Hindlimb muscle (tissue), 1 donor: ENCODE measurements at places on chromosomes 13 and 19.
A peak's percentile ranks its signal among the peaks of the same experiment; 100 is the strongest.

- DNase-seq, result no peak
Observed at GRCh38 chr13:98752467-98753290, at the start of gene SLC15A1. Gene SLC15A1, minus strand, starts transcription at chr13:98752672. Its CDS starts 74 bp downstream, at chr13:98752598.

- no peak for DNase-seq
Observed at GRCh38 chr13:99371956-99372355, 64.8 kb upstream of the GPR183 start.

DNA sequence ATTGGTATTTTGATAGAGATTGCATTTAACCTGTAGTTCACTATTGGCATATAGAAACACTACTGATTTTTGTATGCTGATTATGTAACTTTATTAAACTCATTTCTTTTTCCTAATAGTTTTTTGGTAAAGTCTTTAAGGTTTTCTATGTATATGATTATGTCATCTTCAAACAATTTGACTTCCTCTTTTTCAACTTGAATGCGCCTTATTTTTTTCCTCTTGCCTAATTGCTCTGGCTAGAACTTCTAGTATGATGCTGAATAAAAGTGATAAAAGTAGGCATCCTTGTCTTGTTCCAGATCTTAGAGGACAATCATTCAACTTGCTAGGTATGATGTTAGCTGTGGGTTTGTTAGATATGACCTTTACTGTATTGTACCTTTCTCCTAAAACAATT, 1034.9 kb downstream of the PCDH9 start:
- DNase-seq, result no peak

GRCh38 chr19:27901078-27901477, 1311.9 kb downstream of the UQCRFS1 start:
- no peak for DNase-seq

- DNase-seq, result no peak
Observed at GRCh38 chr13:81442904-81443303, 1102.0 kb upstream of the SPRY2 start.

DNA sequence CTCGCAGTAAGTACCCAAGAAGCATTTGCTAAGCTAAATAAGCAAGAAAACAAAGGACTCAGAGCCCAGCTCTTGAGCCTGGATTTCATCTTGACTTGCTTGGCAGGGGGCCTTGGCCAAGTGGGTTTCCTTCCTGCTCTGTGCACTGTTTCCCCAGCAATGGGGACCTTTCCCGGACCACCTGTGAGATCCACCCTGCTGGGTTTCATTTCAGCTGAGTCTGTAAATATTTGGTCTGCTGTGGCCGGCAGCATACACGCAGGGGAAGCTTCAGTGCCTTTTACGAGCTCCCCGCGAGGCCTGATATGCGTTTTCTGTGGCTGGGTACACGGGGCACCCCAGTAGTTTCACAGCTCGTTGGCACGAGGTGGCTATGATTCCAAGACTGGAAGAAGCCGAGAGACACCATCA, 12.4 kb upstream of the TINCR start:
- no peak for DNase-seq

GRCh38 chr13:91349992-91350911, 2.8 kb downstream of the MIR17HG start:
- no peak for DNase-seq

DNA sequence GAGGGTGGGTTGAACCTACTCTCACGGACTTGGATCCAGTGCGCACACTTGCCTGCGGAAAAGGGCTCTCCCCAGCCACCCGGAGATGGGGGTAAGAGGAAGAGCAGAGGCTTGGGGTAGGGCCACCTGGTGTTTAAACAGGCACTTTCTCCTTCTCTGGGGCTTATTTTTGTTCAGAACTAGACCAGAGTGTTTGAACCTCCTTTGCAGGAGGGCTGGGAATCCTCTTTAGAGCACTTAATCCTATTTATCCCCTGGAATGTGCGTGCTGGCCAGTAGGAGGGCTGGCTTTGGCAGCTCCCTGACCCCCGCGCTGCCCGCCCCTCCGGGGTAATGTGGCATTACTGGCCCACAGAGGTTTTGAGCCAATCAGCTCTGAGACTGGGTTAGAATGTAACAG, 2.0 kb downstream of the RGS9BP start:
- no peak for DNase-seq

- no peak for DNase-seq
Observed at GRCh38 chr19:49923055-49924003, 5.7 kb upstream of the ATF5 start.

DNA sequence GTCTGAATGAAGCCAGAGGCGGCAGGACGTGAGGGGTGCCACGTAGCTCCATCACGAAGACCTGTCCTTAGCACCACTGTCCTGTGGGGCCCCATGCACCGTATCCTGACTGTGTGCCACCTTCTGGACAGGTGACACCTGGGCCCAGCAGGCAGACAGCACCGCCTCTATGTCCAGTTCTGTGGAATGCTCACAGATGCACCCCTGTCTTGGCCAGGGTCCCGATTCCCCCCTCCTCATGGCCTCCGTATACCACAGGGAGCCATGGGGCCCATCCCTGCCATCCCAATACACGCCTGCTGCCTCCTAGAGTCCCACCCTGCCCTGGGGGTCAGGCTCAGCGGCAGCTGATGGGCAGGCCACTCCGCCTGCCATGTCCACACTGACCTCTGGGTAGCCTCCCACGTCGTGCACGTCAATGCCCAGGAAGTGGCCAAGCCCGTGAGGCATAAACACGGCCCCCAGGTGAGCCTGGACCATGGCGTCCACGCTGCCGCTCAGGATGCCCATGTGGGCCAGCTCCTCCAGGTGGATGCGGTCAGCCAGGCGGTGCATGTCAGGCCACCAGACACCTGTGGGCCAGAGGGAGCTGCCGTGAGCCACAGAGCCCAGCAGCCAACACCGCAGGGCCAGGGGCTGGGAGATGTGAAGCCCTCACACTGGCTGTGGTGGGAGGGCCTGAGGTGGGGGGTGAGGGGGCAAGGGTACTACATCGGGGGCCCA, 17.6 kb downstream of the CEBPG start:
- no peak for DNase-seq

- DNase-seq, result peak; percentile 13
Observed at GRCh38 chr19:47598407-47599349, 10.3 kb upstream of the BICRA start.

DNA sequence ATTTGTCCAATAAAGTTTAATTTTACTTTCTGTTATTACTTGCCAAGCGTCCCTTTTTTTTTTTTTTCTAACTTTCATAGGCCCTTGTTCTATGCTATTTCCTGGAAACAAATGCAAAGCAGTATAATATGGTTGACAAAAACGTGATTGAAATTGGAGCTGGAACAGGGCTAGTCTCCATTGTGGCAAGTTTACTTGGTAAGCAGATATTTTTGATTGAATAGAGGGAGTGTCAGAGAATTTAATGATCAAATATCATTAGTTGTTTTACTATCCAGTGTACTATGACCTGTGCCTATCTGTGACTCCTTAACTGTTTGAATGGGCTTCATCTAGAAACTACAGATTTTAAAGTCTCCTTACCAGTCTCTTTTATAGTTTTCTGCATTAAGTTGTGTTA, 46.7 kb downstream of the ERCC5 start:
- DNase-seq, result no peak
